ENCODE measurements at places on chromosomes 5 and 9.
A peak's percentile ranks its signal among the peaks of the same experiment; 100 is the strongest.

DNA sequence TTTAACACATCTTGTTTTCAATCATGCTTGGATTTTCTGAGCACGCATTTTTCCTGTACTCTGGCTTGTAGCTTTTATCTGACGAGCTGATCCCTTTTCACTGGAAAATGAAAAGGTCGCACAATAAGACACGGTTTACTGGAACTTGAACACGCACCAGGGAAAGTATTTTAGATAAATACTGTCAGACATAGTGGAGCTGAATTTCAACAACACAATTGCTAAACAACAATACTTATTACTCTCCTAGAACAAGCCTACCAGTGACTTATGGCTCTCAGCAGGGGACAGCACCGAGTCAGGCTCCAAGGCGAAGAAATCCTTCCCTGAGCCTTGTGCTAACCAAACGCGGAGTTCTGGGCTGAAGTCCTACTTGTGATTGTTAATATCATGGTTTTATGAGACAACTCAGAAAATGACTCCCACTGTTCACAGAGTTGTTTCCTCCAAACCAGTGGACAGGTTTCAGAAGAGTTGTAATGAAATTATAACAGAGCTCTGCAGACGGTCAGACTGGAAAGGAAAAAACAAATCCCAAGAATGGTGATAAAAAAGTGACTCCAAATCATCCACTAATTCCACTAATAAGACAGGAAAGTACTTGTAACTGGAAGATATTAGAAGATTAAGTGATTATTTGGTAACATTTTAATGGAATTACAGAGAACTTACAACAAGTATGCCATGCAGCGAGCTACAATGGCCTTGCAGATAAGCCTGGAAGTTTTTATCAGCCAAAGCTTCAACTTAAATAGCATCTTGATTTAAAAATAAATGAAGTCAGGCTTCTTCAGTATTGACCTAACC is 359.6 kb downstream of the EBF1 start:
- no peak for DNase-seq

- no peak for DNase-seq
Measured at GRCh38 chr9:132023419-132024180, 56.1 kb downstream of the MED27 start.

DNA sequence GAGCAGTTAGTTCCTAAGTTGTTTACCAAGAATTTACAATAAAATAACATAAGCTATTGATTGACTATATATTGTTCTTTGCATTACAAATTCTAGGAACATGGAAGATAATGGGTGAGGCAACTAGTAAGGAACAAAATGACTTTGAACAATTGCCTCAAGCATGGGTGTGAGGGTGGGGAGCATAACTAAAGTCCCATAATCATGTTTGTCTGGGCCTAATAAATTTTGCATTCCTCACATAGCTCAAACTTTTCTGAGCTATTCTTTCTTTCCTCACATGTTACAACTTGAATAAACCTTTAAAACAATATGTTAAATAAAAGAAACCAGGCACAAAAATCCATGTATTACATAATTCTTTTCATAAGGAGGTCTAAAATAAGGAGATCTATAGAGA is 1066.1 kb downstream of the NR2F1-AS1 start:
- no peak for DNase-seq

DNA sequence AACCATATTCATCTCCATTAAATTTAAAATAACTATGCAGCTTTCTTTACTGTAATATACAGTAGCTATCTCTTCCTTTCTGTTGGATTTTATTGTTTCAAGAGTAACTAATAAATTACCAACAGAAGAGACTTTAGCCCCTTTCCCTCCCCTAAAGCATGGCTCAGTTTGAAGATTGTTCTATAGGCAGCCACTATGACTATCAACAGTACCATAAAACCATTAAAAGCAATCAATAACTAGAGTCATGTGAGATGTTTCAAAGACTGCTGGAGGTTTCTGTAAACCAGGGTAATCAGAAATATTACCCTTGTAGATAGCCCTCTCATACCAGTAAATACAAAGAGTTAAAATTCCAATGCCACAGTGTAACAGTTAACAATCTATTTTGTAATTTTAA is 73.0 kb downstream of the TMEM161B start:
- DNase-seq, result no peak

DNA sequence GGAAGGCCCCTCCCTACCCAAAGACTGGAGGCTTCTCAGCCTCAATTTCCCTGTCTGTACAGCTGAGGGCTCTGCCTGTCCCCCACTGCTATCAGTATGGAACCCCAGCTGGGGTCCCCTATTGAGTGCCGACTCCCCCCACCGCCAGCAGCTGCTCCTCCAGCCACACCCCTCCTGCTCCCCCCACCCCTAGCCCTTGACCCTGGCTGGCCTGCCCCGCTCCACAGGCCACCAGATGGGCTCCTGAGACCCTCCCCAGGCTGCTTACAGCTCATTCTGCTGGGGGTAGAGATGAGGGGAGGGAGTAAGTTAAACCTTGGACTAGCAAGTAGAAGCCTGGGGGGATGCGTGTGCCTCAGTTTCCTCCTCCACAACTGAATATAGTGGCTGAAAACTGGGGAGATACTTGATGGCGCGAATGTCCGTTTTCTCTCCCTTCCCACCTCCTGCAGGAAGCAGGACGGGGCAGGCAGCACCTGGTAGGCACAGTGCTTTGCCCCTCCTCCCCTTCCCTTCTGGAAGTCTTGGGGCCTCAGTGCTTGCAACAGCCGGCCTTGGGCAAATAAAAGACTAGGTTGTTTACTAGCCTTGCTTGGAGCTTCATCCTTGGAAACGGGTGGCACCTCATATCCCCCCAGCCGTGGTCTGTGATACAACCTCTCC is 19.1 kb downstream of the URM1 start:
- no peak for DNase-seq

GRCh38 chr9:112764837-112765236 is 14.3 kb downstream of the SNX30 start:
- no peak for DNase-seq

DNA sequence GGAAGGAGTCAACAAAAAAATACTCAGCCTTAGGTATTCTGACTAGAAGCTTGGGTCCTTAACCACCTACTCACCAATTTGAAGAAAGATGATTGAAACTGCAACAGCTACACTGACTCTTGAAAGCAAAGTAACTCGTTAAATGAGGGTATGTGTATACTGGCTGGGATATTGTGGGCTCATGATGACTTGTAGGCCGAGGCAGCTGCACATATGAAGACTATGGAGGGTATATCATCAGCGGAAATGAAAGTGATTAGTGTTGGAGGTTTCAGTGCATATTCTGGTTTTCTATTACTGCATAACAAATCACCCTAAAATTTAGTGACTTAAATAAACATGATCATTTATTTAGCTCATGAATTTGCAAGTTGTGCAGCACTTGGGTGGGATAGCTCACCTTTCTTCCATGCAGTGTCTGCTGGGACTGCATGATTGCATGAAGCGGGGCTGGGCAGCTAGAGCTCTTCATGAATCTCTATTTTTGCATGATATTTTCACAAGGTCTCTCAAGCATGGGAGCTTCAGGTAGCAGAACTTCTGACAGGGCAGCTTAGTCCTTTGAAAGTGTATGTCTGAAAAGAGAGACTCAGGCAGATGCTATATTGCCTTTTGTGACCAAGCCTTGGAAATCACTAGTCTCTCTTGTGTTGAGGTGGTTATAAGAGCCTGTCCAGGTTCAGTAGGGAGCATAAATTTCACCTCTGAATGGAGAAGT is 96.1 kb upstream of the CDKN2B start:
- DNase-seq, result no peak

- peak; percentile 13 for DNase-seq
Measured at GRCh38 chr5:80588858-80589540, 18.9 kb upstream of the ANKRD34B start.

GRCh38 chr5:126752081-126752785 is 24.7 kb upstream of the LMNB1 start:
- DNase-seq, result no peak

All from putamen (tissue), 1 donor.